M059J (cell line): ENCODE measurements at places on chromosomes 2 and 18. TPM values are rescaled to one million over a fixed set of nuclear protein-coding genes. Genes with fewer than 3 reads are reported as not detected.

DNA sequence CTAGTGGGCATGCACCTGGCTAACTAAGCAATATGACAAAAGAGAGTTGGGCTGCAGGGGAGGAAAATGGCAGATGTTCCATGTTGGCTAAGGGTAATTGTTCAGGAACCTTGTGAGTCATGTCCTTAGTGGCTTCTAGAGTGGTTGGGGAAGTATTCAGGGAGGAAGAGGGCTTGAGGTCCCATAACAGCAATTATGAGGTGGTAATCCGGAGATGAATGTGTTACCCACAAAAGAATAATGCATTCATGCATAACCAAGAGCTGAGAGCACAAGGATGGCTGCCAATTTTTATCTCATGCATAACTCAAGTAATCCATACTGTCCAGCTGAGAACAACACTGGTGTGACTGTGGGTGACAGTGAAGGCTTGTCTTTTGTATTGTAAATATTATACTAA, 42.9 kb downstream of the TMEFF2 start:
- DNase-seq = peak; percentile 83

- DNase-seq = peak; percentile 56
These were observed 280.9 kb upstream of the FANCL start for GRCh38 chr2:58521803-58522554.

- DNase-seq = peak; percentile 76
These were observed 76.6 kb downstream of the ALK start for GRCh38 chr2:29844713-29845326.

DNA sequence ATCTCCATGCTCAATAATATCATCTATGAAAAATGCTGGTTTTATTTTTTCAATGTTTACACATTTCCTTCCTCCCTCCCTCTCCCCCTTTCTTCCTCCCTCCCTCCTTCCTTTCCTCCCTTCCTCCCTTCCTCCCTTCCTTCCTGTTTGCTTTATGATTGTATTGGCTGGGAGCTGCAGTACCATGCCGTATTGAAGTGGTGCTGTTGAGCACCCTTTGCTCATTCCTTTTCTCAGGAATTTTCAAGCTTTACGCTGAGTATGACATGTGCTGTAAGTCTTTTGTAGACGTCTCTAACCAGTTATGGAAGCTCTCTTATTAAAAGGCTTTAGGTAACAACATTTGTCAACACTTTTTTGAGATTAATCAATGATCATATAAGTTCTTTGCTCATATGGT, 100.4 kb downstream of the SNTG2 start:
- no peak for DNase-seq

DNA sequence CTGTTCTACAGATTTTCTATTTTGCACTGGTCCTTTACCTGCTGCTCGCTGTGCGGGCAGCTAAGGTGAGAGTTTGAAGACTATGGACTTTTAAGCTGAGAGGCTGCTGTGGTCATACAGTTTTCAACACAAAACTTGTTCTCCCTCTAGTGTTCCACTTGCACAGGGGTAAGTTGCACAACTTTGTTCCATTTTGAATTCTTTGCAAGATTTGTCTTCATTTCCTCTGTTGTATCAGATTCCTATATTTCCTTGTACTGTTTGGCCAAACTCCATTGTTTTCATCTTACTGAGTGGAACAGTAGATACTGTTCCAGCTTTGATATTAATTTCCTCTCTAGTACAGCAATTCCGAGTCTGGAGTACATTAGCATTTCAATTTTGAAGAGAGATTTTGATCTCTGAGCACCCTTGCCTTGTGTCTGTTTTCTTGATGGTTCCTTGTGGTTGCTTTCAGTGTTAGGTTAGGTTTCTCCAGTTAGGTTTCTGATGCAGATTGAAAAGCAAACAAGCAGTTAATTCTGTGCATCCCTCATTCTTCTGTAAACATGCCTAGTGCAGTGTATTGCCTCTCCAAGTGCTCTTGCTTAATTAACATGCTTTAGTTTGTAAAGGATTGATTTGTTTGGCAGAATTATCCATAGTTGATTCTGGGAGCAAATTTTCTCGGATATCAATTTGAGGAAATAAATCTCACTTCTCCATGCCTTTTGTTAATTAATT, 188.8 kb downstream of the PTPRM start:
- no peak for DNase-seq

DNA sequence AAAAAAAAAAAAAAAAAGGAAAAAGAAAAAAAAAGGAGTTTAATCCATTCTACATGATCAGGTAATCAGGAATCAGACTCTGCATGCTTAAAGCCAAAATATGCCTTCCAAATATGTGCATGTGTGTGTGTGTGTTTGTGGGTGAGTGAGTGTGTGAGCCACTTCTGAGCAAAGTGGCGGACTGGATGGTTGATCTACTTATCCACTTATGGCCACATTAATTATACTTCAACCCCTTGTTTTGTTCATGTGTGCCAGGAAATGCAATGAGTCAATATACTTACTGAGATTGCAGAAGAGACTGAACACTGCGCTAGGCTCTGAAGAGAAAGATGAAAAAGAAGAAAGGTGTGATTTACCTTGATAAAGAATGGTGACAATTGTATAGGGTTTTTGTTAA, 586.5 kb upstream of the NXPH2 start:
- no peak for DNase-seq

- DNase-seq = no peak
These were observed 971 bp upstream of the CDH7 start for GRCh38 chr18:65749841-65750240.

GRCh38 chr2:165877565-165878550, 75.7 kb downstream of the TTC21B start:
- DNase-seq = peak; percentile 25

- DNase-seq = peak; percentile 32
These were observed 129.4 kb upstream of the DAPL1 start for GRCh38 chr2:158665536-158666302.

DNA sequence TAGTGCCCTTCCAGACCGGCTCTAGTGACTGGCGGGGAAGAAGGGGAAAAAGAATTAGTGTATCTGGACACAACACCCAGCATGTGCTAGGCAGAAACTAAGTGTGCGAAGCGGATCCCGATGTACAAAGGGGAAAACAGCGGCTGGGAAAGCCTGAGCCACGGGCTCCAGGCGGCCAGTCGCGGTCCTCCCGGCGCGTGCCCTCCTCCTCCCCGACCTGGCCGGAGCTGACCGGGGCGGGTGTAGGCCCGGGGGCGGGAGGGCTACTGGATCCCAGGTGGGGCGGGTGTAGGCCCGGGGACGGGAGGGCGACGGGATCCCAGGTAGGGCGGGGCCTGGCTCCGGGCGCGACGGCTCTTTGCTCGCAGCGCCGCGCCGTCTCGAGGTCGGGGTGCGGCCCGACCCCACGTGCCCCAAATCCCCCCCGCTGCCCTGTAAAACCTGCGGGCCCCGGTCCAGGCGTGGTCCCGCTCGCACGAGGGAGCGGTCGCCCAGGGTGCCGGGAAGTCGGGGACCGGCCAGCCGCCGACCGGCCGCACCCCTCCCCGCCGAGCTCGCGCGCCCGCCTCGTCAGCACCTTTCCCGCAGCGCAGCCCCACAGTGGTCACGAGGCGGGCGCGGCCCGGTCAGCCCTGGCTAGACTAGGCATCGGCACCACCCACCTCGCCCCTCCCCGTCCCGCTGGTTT, 48.8 kb downstream of the C2orf42 start:
- DNase-seq = peak; percentile 43

- peak; percentile 81 for DNase-seq
These were observed 97.0 kb downstream of the RNF144A start for GRCh38 chr2:7014174-7014640.

- peak; percentile 85 for DNase-seq
These were observed 48.1 kb upstream of the SIGLEC15 start for GRCh38 chr18:45777393-45777792.

DNA sequence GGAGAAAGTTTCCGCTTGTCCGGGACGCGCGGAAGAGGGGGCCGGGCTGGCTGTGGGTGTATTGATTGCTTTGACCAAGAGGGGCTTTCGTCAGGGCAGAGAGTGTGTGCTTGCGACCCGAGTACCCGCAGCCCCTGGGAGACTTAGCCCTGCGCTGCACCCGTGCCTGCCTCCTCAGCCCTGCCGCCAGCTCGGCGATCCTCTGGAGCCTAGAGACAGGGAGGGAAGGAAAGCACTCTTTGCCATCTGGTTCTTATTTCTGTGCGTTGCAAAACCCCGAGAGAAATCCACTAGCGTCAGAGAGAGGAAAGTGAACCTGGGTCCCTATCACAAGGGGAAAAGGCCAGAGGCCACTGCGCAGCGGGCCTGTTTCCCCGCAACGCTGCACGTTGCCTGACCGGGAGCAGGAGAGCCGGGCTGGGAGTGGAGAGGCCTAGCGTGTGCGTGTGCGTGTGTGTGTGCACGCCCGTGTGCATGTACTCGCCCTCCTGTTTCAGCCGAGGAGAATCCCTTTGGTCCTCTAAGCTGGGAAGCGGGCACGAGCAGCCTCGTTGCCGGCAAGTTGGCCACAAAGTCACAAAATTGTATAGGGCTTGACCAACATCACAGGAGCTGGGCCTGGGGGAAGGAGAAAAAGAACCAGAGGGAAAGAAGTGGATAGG, 1.7 kb downstream of the SIX3 start:
- DNase-seq = no peak

DNA sequence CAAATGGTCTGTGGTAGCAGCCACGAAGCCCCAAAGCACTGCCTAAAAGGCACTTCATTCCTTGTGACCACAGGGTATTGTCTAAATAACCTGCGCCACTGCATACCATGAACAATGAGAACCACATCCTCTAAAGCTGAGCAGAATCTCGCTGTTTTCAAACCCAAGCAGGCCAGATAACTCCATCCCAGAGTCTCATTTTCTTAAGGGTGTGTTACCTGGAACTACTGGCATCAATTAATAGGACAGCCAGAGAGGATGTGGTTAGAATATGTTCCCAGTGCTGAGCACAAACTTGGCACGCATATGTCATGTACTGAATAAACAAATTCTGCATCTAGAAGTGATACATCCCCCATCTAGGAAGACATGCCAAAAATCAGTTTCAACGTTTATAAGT, 13.0 kb downstream of the VPS4B start:
- DNase-seq = peak; percentile 75

DNA sequence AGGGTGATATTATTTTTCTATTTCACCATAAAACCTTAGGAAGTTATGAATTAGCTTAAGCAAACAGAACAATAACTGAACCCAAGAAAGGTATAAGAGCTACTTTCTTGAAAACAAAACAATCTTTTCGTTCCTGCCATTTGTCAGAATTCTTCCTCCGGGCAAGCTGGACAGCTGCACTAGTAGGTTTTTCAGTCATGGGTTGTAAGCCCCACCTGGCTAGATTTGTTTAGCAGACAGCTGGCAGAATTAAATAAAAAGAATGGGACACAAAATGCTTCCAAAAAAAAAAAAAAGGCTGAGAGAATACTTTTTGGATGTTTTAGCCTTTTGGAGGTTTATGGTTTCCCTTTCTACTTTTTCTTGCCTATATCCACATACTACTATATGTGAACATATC, 694.1 kb downstream of the ARHGAP15 start:
- no peak for DNase-seq

DNA sequence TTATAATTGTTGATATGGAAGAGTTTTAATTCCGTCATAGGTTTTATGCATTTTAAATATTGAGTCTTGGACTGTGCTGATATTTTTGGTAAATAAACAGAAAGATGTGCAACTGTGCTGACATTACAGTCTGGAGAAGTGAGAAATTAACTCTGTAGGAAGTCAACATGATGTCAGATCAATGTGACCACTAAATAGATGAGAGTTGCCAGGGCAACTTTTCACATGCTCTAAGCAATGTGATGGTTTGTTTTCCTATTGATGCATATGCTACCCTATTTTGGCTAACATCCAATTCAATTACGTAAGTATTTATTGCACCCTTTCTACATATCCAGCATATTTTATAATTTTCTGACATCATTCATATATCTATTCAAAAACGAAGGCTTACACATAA, 1109.3 kb downstream of the TSN start:
- no peak for DNase-seq

DNA sequence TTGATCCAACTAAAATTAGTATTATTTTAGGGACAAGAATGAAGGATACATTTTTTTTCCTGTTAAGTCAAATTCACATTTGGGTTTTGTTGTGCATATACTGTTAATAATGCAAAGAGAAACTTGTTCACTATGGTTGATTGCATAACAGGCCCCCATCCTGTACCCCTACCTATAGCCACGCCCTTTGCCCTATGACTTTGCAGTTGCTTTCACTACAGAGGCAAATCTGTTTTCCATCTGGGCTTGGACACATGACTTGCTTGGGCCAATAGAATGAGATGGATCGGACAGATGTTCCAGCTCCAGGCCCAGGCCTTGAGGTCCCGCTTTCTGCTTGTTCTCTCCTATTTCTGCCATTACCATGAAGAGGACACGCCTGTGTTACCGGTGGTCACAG, 278.5 kb upstream of the HNRNPA3 start:
- no peak for DNase-seq

DNA sequence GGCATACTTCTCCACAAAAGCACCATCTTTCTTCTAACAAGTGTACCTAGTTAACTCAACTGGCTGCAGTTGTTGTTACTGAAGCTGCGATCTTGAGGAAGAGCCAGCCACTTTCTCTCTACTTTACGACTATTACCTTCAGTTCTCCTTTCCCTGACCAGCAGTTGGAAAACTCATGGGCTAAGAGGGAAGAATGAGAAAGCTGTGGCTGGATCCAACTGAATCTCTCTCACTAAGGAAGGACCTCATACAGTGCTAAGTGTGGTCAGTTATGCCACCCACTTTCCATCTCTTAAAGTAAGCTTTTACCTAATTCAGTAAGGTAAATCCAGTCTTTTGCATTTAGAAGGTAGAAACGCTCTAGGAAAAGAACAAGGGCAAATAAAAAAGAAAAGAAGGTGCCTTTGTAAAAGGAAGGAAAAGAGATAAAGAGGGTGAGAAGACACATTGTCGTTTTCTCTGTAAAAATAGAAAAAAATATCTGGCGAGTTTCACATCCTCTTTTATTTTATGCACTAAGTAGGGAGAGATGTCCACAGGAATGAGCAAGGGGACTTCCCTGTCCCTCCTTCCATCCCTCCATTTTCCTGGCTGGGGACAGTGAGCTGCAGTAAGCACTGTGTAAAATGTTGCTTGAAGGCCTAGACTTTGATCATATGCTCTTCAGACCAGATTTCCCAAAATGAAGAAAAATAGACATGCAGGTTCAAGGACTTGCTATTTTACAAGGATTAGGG, 73.4 kb downstream of the PLEKHM3 start:
- DNase-seq = no peak

- DNase-seq = peak; percentile 7
These were observed 135.8 kb downstream of the METTL8 start for GRCh38 chr2:171297956-171298355.

- no peak for DNase-seq
These were observed 184.8 kb upstream of the ZEB2 start for GRCh38 chr2:144704709-144705095.

Gene PRKAG3
- total RNA-seq = not detected in 2 replicates

Gene MAP3K19
- total RNA-seq = not detected in 2 replicates

Gene ATP6V1B1
- total RNA-seq = 0.81 TPM in 1 of 2 replicates, not detected in the other

Gene PFN4
- total RNA-seq = 0.12 TPM in 1 of 2 replicates, not detected in the other

Gene RTKN
- 10.5 and 12.1 TPM in 2 replicates for total RNA-seq

Gene CDH7
- not detected in 2 replicates for total RNA-seq

Gene ANKRD30B
- 0.57 and 3.4 TPM in 2 replicates for total RNA-seq

Gene KCNS3
- 65.7 and 72.5 TPM in 2 replicates for total RNA-seq

Gene CTNNA2
- total RNA-seq = 0.02 TPM in 1 of 2 replicates, not detected in the other

Gene CKAP2L
- total RNA-seq = 23.0 and 24.0 TPM in 2 replicates

Gene FAHD2A
- 25.7 and 32.3 TPM in 2 replicates for total RNA-seq

Gene TGFA
- 8.1 and 9.3 TPM in 2 replicates for total RNA-seq

Gene RAB6C
- total RNA-seq = 0.02 TPM in 1 of 2 replicates, not detected in the other

Gene COLEC11
- total RNA-seq = 0.10 TPM in 1 of 2 replicates, not detected in the other

Gene PTH2R
- total RNA-seq = not detected in 2 replicates

Gene TLX2
- 0.10 and 0.34 TPM in 2 replicates for total RNA-seq

Gene SS18
- total RNA-seq = 148 and 151 TPM in 2 replicates

Gene CDK5R2
- 0.05 TPM in 1 of 2 replicates, not detected in the other for total RNA-seq

Gene LOXHD1
- not detected in 2 replicates for total RNA-seq
